ENCODE measurements at places on chromosomes 7 and 10. TPM values are rescaled to one million over a fixed set of nuclear protein-coding genes. Genes with fewer than 3 reads are reported as not detected.

XRCC2 gene
- 0.96 TPM for total RNA-seq

DNA sequence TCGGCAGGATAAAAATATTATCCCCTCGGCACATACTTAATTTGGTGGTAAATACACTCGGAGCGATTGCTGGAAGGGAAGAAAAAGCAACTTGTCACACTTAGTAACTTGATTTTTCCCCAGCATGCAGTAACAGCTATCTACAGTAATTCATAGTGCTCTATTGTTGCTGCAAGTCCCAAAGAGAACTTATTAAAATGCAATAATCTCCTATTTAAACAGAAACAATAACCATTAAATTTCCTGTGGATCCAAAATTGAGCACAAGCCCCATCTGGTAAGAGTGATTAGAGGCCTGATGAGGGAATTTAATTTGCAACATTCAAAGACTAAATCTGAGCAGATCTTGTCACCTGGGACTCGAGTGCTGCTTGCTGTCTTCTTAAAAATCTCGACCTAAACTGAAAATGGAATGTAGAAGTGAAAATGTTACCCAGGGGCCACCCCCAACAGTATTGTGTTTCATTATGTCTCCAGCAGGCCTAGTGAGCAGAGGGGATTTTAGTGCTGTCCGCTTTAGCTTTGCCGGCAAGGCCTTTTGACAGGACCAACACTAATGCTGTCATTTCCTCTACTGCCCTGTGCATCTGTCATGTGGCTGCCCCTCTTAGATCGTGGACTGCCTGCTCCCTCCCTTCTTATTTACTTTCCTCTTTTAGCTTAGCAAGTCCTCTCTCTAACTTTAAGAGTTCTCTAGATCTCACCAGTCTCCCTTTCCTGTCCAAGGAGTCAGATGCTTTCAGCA, 639.7 kb downstream of the AUTS2 start:
- DNase-seq = no peak

DNA sequence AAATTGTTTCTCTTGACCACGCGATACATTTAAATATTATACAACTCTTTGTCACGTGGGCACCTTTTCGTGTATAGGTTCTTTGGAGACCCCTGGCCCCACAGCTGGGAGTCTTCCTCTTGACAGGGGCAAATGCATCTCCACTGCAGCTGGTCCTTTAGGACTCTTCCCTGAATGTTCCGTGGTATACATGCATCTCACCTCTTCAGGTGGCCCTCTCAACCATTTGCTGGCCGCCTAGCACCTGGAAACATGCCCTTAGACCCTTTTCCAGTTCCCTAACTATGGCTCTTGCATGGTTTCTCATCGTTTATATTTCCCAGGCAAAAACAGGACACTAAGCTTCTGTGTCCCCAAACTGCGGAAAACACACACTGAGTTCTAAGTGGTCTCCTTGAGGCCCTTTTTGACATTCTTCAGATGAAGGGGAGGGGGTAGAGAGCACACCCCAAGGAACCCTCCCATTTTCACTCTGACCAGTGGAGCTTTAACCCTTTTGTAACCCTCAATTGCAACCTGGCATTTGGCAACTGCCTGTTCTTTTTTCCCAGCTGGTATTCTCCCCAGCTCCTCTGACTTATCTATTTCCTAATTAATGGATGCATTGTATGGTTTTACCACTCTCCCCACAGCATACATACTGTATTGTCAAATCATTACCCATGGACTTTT, 20.6 kb downstream of the HNRNPA2B1 start:
- DNase-seq = no peak

DNA sequence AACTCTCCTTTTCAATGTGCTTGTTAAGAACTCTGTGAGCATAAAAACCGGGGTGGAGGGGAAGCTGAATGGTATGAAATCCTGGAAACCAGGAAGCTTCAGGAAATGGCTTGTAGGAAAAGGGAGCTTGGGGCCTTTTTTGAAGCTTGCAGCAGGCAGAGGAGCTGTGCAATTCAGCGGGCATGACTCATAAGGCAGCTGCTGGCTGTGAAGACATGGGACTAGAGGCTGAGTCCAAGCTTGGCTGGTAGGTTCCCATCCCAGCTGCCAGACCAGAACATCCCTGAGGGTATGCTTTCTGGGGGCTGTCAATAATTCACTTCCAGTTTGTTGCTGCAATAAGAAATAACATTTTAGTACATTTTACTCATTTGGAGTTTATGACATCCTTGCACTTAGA, 36.8 kb upstream of the CDC14C start:
- DNase-seq = no peak

GRCh38 chr10:30445711-30446110, 11.7 kb downstream of the MAP3K8 start:
- no peak for DNase-seq

DNA sequence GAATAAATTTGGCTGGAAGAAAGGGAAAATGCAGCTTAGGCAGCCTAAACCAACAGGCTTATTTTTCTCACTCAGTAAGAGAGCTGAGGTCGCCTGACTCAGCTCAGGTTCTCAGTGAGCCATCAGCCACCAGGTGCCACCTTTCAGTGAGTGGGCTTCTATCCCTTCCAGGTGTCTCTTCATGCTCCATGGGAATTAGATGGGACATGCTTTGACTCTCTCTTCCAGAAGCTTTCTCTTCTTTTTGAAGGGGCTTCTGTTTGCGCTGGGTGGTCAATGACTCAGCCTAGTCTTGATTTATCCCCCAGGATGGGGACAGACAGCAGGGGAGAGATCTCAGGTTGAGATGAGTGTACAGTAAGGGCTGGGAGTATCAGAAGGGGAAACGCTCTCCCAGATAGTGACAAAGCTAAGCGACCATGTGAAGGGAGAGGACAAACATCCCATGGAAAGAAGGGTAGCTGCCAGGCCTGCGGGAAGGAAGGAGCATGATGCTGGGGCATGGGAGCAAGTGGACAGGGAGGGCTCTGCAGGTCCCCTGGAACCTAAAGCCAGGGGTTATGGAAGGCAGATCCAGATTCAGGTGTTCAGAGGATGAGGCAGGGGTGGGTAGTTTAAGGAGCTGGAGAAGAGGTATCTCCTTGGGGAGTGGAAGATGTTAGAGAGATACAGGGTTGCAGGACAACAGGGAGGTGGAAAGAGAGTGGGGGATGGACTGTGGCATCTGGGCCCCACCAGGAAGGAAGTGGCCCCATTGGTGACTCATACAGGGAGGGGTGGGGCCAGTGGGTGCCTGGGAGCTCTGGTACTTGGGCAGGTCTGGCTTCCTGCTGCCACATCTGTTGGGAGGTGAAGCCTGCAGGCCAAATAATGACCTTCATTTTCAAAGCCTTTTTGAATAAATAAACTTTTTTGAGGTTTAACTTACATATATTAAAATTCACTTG, 32.5 kb downstream of the OGDH start:
- peak; percentile 82 for DNase-seq

- DNase-seq = no peak
Observed at GRCh38 chr7:92847305-92847704, 10.9 kb upstream of the CDK6 start.

GRCh38 chr7:80464211-80464610, 47.7 kb downstream of the GNAT3 start:
- DNase-seq = no peak

DNA sequence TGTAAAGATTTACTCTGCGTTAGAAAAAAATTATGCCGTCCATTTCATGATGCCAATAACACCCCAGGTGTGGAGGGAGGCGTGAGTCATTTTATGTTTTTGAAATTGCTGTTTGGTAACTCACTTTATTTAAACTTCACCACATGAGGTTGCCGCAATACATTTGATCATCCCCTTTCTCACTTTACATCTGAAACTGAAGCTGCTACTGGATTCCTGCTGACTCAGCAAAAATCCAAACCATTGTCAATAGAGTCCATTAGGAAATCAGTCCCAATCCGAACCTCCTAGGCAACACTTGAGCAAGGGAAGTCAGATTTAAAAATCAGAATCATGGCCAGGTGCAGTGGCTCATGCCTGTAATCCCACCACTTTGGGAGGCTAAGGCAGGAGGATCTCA, 136.6 kb upstream of the SVIL start:
- no peak for DNase-seq

GRCh38 chr7:19972876-19973275, 199.5 kb upstream of the TMEM196 start:
- no peak for DNase-seq

Data from ureter (tissue), 1 donor.